ENCODE measurements at places on chromosomes 16 and 17.

DNA sequence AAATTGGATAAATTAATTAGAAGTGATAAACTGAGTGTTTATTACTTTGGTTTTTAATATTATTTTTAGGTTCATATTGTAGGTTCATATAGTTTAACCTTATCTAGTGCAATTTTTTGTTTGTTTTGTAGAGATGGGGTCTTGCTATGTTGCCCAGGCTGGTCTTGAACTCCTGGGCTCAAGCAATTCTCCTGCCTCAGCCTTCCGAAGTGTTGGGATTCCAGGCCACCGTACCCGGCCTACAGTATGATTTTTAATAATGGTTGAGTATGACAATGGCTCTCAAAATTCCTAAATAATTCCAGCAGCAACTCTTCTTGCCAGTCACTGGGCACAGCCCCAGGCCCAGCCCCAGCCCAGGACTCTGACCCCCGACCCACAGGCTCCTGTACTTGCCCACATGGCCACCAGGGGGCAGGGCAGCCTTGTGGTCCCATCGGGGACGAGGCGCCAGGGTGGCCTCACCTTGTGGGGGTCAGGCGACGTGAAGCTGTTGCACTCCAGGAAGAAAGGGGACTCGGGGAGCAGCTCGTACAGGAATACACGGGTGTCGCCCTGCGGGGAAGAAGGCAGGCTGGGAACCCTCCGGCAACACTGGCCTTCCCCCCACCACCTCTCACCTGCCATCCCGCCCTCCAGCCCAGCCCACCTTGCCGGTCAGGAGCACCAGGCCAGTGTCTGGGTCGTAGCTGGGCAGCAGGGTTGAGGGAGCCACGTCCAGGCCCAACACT lies 7.9 kb upstream of the PAM16 start:
- DNase-seq, result no peak

DNA sequence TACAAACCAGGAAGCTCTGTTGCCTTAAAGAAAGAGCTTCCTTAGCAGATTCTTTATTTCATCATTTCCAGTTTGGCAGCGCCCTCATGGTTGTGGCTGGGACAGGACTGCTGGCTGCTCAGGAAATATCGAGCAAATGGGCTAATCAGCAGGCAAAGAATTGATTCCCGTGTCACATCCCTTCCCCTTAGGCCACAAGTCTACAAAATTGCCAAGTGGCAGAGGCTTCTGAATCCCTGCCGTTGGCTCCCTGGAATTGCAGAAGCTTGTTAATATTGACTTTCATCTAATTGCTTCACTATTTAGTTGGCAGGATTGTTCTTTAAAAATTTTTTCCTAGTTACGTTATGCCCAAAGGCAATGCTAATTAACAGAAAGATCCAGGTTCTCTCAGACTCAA lies 456.3 kb upstream of the ERCC4 start:
- no peak for DNase-seq

GRCh38 chr17:45432405-45433158 lies at the start of gene ARHGAP27:
ARHGAP27 (minus strand) TSS chr17:45432870; CDS start chr17:45430279, 2,591 bp downstream.
- DNase-seq, result peak; percentile 64

DNA sequence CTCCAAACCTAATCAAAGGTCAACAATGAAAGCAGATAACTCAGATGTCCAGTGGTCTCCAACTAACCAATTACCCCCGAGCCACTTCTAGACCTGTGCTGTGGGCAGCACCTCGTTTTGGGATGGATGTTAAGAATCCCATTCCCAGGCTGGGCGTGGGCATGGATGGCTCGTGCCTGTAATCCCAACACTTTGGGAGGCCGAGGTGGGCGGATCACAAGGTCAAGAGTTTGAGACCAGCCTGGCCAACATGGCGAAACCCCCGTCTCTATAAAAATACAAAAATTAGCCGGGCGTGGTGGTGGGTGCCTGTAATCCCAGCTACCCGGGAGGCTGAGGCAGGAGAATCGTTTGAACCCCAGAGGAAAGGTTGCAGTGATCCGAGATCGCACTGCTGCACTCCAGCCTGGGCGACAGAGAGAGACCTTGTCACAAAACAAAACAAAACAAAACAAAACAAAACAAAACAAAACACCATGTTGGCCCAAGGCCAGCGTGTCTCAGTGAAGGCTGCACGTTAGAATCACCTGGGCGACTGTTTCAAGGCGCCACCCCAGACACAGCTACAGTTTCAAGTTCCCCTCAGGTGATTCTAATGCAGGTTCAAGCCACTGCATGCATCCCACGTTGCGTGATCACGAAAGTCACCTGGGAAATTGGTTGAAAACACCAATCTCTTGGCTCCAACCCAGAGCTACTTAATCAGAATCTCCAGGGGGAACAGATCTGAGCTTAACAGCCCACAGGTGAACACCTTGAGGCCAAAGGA lies 21.3 kb downstream of the COX4I1 start:
- no peak for DNase-seq

- peak; percentile 65 for DNase-seq
Observed at GRCh38 chr17:78248051-78248914, 16.9 kb downstream of the TMEM235 start.

- no peak for DNase-seq
Observed at GRCh38 chr16:56921571-56921970, 10.4 kb upstream of the HERPUD1 start.

DNA sequence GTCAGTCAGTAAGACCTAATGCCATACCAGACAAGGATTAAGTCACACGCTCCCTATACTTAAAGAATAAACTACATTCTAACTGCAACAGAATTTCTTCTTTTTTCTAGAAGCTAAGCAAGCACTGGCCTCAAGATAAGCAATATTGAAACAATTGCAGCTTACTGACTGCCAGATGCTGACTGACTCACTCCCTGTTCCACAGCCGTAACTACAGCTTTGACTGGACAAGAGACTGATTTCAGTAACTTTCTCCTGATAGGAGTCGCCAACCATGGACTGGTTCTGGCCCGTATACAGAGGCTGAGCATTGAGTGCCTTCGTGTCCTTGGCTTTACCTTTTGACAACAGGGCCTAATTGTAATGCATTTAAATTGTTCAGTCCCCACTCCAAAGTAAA lies 67.9 kb downstream of the TRIM37 start:
- DNase-seq, result no peak

- no peak for DNase-seq
Observed at GRCh38 chr17:34851961-34852540, 109.2 kb downstream of the CCT6B start.

DNA sequence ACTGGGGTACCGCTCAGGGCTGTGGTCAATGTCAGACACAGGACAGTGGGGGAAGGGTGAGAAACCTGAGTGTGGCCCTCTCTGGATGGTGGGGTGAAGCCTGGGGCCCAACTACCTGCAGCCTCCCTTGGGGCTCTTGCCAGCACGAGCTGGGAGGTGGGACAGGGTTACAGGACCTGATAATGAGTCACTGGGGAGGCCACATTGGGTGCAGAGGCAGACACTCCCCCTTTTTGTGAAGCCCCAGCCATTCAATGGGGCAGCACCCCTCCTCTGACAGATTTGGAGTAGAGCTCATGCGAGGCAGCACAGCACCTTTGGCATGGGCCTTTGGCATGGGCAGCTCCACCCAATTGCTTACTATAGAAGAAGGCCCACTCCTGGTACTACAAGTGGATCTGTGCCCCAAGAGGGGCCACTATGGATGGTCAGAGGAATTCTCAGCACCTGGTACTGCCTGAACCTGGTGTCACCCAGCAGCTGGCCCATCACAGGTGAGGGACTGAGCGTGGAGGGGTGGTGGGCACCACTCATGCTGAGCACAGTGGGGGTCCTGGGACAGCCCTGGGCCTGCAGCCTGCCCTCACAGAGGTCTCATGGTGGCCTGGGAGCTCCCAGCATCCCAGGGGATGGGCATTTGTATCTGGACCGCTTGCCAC lies 45.2 kb upstream of the SMPD3 start:
- no peak for DNase-seq

DNA sequence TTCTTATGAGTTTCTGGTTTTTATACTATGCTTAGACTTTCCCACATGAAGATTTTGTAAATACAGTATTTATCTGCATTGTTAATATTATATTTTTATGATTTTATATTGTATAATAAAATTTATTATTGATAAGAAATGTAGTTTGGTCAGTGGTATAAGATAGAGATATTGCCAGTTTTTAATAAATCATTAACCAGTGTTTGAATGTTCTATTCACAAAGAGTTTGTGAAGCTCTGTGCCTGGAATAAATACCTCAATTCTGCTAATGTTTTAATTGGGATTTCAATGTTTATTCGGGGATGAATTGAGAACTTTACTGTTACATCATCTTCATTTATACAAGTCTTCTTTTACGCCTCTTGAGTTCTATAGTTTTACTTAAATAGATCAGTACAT lies 16.9 kb downstream of the COX10 start:
- DNase-seq, result no peak

DNA sequence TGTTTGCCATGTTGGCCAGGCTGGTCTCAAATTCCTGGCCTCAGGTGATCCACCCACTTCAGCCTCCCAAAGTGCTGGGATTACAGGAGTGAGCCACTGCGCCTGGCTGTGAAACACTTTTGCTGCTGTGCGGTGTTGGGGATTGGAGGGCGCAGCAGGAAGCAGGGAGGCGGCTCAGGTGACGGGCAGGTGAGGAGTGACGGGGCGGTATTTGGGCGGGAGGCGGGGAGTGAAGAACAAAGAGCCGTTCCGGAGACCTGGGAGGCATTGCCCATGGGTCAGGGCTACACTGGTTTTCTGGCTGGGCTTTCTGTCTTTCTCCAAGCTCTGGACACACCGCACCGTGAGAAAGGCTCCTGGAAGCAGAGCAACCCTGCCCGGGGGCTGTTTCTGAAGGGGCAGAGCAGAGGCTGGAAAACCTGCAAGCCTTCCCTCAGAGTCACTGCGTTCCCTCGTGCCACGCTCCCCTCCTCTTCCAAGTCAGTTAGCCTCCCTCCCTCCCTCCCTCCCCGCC lies 22.1 kb downstream of the CRISPLD2 start:
- DNase-seq, result no peak

DNA sequence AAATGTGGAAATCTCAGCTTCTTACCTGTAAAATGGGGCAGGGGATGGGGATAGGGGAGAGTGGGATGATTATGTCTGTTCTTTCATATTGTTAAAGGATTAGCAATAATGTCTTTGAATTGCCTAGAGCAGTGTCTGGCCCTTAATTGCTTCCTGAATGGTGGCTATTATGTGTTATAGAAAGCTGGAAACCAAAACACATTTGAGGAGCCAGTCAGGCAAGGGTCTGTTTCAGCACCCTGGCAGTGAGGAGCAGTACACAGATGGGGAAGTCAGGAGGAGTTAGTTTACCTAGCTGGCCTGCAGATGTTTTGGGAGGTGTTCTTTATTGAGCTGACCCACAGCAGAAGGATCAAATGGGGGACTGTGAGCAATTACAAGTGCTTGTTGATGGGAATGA lies 63.0 kb downstream of the NUP93 start:
- DNase-seq, result no peak

- no peak for DNase-seq
Observed at GRCh38 chr16:25841761-25842160, 150.0 kb downstream of the HS3ST4 start.
